ENCODE measurements at places on chromosomes 12 and 14.

GRCh38 chr12:94962670-94963069, 40.8 kb downstream of the NDUFA12 start:
- no peak for DNase-seq

DNA sequence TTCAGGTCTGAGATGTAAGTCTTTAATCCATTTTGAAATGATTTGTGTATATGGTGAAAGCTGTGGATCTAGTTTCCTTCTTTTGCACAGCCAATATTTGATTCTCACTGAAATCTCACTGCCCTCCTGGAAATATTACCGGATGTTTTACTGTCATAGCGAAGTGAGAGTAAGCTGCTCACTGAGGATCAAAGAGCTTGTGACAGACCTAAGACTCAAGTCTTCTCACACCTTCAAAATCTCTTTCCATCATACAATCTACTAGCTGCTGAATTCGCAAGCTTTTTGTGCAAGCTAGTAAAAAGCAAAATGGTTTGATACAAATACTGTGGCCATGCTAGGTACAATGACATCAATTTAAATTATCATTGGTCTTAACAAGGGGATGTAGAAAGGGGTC, 3.9 kb downstream of the LRRK2 start:
- no peak for DNase-seq

DNA sequence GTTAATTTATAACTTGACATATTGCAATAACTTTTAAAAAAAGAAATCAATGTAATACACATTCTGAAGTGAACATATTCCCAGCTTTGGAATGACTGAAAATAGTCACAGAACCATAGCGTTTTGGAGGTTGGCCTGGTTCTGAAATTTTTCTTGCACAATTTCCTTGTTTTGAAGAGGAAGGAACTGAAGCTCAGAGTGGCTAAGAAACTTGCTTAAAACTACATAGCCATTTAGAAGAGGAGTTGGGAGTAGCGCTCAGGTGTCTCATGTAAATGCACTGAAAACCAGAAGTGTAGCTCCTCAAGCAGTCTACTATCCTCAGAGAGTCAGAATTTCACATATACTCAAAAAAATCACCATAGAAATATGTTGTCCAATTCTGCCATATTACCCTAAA, 41.2 kb downstream of the SLC38A1 start:
- no peak for DNase-seq

DNA sequence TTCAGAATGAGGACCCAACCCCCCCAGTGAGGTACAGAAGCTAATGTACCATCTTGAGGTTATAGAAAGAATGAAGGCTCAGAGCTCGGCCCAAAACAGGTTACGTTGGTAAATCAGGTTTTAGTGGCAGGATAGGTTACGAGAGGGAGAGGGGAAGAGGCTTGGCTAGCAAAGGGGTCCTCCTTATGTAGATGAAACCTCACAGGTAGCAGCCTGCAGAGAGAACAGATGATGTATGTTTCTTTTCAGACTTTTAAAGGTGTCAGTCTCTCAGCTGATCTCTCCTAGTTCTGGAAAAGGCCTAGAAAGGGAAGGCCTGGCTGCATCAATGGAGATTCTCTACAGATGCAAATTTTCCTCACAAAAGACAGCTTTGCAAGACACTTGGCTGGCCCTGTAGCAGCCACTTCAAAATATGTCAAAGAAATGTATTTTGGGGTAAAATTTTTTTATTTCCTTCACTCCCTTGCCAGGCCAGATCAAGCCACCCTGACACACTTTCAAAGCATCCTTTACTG, 71.7 kb upstream of the CPSF6 start:
- DNase-seq: no peak

- no peak for DNase-seq
Measured at GRCh38 chr12:113466454-113467141, 5.1 kb downstream of the LHX5 start.

DNA sequence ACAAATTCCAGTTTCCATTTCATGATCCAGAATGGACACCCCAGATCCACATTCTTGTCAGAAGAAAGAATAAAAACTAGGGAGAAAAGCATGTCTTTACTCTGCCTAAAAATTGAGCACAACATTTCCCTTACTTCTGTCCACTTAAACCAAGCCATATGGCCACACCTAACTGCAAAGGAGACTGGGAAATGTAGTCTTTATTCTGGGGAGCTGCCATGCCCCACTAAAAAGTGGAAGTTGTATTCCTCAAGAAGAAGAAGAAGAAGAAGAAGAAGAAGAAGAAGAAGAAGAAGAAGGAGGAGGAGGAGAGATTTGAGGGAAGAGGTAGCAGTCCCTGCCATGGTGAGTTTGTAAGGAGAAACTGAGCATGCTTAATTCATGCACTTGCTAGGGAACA, 84.5 kb downstream of the GPR65 start:
- DNase-seq: no peak

- no peak for DNase-seq
Measured at GRCh38 chr12:76030341-76031080, 1.1 kb downstream of the PHLDA1 start.
